Muscle of leg (tissue), 16 donors: ENCODE measurements at places on chromosomes 2 and 18.

- DNase-seq, result no peak
Measured at GRCh38 chr18:55893948-55894347, 306.0 kb upstream of the TCF4 start.

DNA sequence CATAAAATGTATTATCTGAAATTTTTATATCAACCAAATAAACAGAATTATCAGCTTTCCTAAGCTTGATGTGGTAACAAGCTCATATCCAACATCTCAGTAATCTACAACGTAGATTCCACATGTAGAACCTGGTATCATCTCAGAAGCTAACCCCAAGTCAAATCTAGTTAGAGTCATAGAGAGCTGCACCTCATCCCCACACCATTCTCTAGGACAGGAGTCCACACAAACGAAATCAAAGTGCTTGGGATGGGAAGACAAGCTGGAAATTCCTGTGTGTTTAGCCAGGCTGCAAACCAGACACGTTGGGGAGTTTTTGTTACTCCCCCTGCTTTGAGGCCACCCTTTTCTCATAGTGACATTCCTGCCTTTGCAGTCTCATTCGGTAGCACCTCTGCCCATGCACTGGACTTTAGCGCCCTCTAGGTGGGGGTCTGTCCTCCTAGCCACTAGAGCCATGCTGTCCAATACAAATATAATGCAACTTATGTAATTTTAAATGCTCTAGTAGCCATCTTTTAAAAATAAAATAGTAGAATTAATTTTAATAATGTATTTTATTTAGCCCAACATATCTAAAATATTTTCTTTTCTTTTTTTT lies 28.1 kb upstream of the SATB2 start:
- peak; percentile 29 for DNase-seq

GRCh38 chr18:52228166-52228565 lies 111.8 kb upstream of the DCC start:
- DNase-seq, result no peak

DNA sequence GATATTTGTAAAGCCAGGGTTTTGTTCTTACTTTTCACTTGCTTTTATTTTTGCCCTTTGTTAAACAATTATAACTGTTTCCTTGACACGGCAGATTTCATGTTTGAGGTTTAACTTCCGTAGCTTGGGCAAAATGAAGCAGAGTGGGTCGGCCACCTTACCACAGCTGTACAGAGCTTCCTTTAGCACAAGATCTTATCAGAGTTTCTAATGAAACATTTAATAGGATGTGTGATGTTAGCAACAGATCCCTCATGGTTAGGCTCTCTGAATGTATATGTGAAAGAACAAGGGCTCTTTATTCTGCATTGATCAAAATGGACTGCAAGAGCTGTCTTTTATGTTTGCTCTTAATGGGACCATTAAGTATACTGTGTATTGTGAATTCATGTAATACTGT lies 22.3 kb downstream of the RNF125 start:
- DNase-seq, result peak; percentile 8

- DNase-seq, result no peak
Measured at GRCh38 chr2:74719066-74719465, 65.0 kb downstream of the SEMA4F start.
